ENCODE measurements at places on chromosomes 2 and 18.

DNA sequence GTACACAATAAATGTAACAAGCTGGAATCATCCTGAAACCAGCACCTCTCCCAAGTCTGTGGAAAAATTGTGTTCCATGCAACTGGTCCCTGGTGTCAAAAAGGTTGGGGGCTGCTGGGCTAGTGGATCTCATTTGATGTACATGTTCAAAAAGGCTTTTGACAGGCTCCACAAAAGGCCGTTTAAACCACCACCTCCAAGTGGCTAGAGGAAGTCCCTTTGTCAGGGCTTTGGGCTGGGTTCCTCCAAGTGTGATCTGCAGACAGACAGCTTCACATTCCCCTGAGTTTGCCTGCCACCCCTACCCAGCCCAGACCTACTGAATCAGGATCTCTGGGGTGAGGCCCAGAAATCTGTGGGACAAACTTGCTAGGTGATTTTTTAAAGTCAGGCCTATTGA, 84.7 kb downstream of the TGFA start:
- DNase-seq: no peak

DNA sequence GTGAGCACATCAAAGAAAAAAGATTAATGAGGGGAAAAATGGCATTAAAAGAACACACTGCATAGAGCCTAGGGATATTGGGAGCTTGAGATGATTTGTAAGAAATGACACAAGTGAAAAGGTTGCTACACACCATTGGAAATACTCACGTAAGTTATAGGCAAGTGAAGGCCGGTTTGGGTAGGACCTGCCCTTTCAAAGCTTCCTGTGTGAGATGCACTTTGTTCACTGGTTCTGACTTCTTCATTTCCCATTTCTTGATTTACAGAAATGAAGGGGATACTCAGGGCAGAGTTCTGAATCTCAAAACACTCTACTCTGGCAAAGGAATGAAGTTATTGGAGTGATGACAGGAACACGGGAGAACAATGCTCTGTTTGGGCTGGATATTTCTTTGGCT, at the start of gene IL18RAP:
Gene IL18RAP, plus strand, starts transcription at position 251 of the 400 bp plus-strand sequence. Its CDS starts 118 bp downstream, at position 369.
- no peak for DNase-seq

GRCh38 chr18:1048032-1048431, 143.4 kb downstream of the ADCYAP1 start:
- DNase-seq: no peak

- DNase-seq: peak; percentile 66
Measured at GRCh38 chr2:47069628-47070154, 85.4 kb downstream of the STPG4 start.

DNA sequence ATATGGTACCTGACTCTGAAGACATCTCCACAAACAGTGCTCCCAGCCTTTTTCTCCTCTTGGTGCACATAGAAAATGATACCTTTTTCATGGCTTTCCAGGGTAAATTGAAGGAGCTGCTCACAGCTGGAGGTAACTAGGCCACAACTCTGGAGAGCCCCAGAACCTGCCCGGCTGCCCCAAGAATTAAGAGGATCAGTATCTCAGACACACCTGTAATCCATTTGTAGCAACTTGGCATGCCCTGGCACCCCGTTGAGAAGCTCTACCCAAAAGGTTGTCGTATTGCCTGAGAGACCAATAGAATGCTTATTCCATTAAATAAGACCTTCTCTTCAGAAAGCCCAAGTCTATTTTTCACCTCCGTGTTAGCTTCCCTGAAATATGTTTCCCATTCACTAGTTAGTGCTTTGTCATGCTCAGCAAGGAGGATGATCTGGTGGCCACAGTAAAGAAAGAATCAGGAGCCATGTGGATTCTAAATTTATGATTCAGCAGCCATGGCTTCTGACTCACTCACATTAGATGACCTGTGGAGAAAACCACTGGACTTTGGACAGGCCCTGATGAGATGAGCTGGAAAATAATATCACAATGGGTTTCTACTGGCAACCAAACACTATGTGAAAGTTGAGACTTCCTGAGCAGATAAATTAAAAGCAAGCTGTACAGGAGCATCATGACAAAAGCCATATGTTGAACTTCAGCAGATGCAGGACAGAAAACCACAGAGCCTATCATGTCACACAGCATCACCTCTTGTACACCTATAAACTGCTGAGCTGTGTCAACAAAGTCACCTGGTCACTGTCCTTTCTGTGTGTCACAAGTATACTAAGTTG, 253.3 kb upstream of the OSR1 start:
- no peak for DNase-seq

- no peak for DNase-seq
Measured at GRCh38 chr18:26442126-26442525, 106.2 kb downstream of the KCTD1 start.

GRCh38 chr18:48842259-48843061, 108.3 kb downstream of the SMAD7 start:
- no peak for DNase-seq

DNA sequence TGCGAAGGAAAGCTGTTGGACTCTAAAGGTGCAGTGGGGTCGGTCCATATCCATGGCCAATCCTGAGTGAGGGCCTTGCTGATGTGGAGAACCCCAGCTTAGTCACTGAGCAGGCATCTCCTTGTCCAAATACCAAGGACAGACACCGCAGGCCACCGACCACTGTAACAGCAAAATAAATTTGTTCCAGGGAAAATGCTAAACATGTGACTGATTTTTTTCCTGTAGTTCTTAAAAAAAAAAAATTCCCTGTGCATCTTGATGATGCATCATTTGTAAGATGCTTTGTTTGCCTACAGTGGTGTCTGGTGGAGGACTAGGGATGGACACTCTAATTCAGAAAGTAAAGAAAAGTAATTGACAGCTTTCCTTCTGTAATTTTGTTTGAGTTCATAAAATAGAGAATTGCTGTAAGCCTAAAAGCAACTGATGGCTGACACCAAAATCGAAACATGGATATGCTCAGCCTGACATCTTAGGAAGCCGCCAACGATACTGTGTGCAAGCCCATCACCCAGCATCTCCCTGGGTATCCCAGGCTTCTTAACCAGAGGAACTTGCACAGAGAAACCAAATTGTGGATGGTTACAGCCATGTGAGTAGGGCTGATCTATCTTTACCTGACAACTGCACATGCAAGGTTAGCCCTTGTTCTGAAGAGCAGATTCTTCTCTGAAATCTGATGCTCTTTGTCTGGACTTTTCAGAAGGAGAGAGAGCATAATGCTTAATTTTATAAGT, 188.6 kb downstream of the ARL4C start:
- no peak for DNase-seq

GRCh38 chr2:72395096-72395495, 247.4 kb upstream of the CYP26B1 start:
- DNase-seq: no peak

GRCh38 chr2:12005886-12006681, 259.7 kb downstream of the LPIN1 start:
- DNase-seq: no peak

DNA sequence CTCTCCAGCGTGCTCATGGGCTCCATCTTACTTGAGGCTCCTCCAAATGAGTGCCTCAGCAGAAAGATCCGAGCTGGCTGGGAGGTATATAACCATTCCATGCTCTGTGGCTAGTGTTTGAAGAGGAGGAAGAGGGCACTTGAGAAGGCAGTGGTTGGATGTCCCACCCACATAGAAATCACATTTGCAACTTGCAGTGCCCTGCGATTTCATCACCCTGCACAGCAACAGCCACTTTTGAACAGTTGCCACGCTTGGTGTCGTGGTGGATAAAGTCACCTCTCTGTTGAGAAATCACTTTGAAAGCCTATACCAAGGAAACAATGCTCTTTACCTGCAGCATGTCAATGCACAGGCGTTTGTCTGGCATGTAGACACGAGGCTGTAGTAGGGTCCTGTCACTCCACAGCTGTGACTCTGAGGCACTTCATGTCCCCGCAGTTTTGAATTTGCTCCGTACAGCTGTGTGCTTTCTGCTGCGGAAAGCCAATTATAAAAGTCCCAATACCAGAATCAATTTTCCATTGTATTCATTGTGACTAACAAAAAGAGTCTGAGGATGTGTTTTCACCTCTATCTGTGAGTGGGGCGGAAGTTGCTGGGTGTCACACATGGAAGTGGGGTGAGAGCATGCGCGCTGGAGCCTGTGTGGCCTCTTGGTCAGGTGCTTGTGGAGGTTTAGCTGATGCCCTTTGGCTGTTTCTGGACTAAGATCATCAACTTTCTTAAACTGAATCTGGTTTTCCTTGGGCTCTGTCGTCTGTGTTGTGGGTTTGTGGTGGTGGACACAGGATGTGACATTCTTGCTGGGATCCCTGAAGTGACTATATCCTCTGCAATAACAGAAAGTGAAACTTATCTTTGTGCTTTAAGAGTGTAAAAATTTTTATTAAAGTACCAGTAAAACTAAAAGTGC, 2.8 kb downstream of the CNDP2 start:
- no peak for DNase-seq

GRCh38 chr2:20429528-20429927, 17.3 kb upstream of the RHOB start:
- no peak for DNase-seq

GRCh38 chr2:136492901-136493300, 272.4 kb upstream of the THSD7B start:
- DNase-seq: no peak

Measured in neuronal stem cell (in vitro differentiated cells).